ENCODE measurements at places on chromosomes 5 and 9. TPM values are rescaled to one million over a fixed set of nuclear protein-coding genes. Genes with fewer than 3 reads are reported as not detected.

GRCh38 chr5:113022661-113023060 lies 46.1 kb downstream of the DCP2 start:
- DNase-seq, result no peak

DNA sequence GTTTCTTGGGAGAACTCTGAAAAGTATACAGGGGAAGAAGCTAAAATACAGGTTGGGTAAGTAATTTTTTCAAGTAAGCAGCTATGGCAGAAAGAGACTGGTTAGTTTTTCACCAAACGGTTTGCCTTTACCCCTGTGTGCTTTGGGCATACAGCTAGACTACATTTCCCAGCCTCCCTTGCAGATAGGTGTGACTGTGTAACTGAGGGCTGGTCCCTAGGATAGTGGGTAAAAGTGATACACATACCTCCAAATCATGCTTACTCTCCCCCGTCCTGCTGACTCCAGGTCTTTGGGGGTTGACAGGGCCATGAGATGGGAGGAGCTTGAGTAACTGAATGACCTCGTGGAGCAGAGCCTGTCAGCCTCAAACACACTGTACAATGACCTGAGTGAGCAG lies 208.6 kb upstream of the GDNF start:
- no peak for DNase-seq

- DNase-seq, result no peak
These were observed 96.6 kb downstream of the LHX2 start for GRCh38 chr9:124108216-124108615.

- DNase-seq, result no peak
These were observed 1.7 kb downstream of the STC2 start for GRCh38 chr5:173326501-173326960.

GRCh38 chr5:157280927-157281326 lies 15.0 kb downstream of the CYFIP2 start:
- no peak for DNase-seq

SNX18 gene
- 26.3 TPM for total RNA-seq

CTNND2 gene
- 143 TPM for total RNA-seq

OBP2B gene
- not detected for total RNA-seq

DNA sequence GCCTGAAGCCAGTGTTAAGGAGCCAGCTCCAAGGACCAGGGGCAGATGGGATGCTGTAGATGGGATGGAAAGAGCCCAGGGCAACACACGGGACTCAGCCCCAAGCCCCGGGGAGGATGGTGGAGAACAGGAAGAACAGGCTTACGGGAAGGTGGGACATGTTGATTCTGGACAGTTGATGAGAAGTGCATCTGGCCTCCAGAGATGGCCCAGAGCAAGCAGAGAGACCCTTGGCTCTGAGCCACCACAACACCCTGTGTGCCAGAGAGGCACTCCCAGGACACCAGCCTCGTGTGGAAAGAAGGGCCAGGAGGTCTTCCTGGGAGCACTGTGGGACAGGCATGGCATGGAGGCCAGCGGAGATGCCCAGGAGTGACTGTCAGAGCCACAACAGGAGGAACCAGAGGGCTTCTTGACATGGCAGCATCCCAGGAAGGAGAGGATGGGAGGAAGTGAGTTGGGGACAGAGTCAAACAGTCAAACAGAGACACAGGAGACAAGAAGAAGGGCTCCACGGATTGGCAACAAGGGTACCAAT lies 156.3 kb upstream of the MVB12B start:
- DNase-seq, result no peak

DNA sequence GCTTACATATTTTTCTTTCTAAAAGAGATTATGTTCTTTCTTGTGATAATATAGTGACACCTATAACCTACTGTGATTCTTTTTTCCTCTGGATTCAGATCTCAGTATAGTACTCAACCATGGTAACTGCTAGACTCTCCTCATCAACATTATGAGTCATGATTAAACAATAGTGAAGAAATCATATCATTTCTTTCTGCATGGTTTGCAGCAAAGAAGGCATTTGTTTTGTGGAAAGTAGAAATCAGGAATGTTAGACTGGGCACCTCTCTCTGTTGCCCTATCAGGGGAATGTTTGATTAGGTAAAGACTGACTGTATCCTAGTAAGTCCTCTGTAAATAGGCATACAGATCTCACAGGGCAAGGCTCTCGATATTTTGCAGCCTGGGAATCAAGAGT lies 25.6 kb upstream of the SMC2 start:
- DNase-seq, result no peak

DNA sequence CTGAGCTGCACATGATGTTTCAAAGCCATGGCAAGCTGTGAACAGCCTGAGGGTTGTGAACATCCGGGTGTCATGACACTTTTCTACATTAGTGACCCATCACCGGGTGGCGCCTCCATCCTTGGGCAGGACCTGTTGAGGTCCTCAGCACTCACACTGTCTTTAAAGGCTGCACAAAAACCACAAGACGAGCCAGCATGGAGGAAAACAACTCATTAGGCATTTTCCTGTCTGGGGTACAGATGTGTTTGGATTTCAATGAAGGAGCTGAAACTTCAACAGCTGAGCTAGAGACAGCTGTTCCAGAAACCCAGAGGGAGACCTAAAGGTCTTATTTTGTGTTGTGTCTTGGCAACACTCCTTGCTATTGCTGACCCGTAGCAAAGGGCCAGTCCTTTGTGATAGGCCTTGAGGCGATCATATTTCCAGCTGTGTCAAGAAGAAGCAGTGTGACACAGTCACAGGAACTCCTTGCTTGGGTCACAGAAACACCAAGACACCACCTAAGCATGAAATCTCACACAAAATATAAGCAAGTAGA lies 151.8 kb upstream of the VLDLR start:
- no peak for DNase-seq

DNA sequence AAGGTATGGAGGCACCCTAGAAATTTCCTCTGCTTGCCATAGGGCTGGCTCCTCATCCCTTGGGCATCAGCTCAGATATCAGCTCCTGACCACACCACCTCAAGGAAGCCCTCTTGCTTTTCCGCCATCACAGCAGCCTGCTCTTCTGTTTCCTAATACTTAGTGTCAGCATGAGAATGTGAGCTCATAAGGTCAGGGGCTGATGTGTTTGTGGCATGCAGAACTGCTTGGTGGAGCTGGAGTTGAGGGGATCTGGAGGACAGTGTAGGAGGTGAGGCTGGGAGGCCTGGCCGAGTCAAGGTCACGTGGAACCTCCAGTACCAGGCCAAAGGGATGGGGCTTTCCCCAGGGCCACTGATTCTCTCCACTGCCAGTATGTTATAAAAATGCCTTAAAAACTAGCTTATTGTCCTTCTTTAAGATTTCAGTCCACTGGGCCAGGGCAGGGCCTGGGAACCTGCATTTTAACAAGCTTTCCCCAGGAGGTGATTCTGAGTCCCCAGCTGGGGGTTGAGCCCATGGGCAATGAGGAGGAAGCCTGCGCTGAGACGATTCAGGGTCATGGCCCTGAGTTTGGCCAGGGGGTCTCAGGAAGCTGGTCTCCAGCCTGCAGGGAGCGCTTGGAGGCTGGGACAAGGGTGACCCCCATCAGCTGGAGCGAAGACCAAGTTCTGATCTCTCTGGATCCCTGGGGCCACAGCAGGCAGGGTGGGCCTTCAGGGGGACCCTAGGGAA lies 28.6 kb downstream of the DAB2IP start:
- DNase-seq, result no peak

- DNase-seq, result no peak
These were observed 157.2 kb downstream of the MELK start for GRCh38 chr9:36729906-36730305.

GOLGA1 gene
- total RNA-seq, result 20.9 TPM

GRCh38 chr9:130114741-130115140 lies 57.5 kb upstream of the NCS1 start:
- no peak for DNase-seq

GRCh38 chr9:135589596-135590485 lies 28.3 kb downstream of the PAEP start:
- no peak for DNase-seq

- peak; percentile 46 for DNase-seq
These were observed at the start of gene GNG10 for GRCh38 chr9:111661150-111661801. GNG10 (plus strand) TSS chr9:111661605; CDS start chr9:111661635, 30 bp downstream.

DNA sequence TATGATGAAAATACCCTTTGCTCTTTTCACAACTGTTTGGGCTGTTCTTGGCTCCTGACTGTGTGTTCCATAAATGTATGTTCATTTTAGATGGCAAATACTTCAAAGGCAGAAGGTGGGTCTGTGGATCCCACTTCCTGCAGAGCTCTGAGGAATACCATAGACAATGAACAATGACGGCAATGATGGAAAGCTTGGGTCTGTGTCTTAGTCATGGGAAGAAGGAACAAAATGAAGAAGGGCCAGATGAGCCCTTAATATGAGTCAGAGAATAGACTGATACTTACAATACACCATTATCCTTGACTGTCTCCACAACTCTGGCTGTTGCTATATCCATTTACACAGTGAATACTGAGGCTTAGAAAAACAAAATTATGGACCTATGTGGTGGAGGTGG lies 126.0 kb downstream of the SLIT3 start:
- DNase-seq, result no peak

DNA sequence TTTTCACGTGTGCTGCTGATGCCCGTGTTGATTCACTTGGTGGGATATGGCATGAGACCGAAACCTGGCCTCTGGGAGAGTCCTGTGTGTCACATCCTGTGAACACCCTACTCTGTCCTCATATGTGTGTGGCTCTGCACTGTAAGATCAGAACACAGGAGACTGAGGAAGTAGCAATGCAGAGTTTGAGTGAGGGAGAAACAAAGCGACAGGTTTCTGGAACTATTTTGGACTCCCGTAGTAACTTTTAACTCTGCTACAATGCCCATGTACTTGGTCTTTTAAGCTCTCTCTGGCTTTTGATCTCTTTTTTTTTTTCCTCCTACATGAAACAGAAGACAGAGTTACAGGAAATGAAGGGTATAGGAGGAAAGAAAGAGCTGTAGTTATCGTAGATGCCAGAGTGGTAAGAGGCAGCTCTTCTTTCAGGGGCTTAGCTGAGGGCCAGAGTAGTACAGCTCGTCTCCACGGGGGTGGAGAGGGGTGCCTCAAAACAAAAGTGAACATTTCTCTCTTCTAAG lies 26.6 kb downstream of the GRAMD2B start:
- no peak for DNase-seq

DNA sequence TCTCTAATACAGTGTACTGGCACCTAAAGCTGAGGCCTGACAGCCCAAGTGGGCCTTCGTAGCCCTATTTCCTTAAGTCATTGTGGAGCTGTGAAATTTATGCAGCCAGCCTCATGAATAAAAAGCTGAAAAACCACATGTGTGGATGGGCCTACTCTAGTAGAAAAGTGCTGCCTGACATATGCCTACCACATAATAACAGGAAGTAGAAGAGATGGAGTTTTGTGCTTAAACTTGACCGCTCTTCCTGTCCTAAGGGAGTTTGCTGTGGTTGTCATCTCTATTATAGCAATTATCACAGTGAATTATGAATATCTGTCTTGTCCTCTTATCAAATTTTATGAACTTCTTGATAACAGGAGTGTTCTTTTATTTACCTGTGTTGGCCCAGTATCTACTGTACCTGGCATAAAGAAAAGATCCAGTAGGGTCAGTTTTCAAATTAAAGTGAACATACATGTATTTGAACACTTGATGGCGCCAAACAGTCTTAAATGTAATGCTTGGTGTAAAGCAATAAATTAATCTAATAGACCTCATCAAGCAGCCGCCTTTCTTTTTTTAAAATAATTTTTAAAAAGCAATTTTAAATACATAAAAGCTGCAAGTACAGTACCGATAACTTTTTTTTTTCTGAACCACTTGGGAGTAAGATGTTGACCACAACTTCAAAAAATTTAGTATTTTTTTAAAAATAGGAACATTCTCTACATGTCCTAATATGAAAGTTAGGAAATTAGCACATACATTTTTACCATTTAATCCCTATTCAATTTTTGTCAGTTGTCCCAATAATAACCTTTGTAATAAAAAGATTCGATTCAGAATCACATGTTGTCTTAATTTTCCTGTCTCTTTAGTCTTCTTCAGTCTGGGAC lies 51.0 kb downstream of the FKTN start:
- no peak for DNase-seq

GRCh38 chr9:27292659-27293405 lies 4.1 kb downstream of the EQTN start:
- no peak for DNase-seq

DNA sequence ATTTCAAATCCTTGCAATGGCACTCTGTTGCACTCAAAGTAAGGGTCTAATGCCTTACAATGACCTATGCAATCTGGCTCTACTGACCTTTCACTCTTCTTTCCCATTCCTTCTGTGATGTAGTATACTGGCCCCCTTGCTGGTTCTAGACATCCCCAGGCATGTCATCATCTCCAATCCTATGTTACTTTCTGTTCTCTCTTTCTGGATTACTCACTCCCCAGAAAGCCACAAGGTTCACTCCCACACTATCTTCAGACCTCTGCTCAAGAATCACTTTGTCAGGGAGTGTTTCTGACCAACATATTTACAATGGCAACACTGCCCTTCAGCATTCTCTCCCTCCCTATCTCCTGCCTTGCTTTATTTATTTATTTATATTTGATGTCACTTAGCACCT lies 802.2 kb upstream of the WWC1 start:
- DNase-seq, result no peak

DNA sequence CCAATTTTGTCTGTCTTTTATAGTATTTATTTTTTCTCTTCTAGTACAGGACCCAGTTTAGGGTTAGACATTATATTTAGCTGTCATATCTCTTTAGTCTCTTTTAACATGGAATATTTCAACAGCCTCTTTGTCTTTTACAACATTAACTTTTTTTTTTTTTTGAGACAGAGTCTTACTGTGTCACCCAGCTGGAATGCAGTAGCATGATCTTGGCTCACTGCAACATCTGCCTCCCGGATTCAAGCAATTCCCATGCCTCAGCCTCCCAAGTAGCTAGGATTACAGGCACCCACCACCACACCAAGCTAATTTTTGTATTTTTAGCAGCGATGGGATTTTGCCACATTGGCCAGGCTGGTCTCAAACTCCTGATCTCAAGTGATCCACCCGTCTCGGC lies 90.1 kb downstream of the ADAMTS6 start:
- no peak for DNase-seq

- DNase-seq, result no peak
These were observed 9.9 kb downstream of the TMEM232 start for GRCh38 chr5:110716247-110717245.

KCNV2 gene
- total RNA-seq, result not detected

GNAQ gene
- total RNA-seq, result 64.9 TPM

SLC25A2 gene
- 1.1 TPM for total RNA-seq

DNA sequence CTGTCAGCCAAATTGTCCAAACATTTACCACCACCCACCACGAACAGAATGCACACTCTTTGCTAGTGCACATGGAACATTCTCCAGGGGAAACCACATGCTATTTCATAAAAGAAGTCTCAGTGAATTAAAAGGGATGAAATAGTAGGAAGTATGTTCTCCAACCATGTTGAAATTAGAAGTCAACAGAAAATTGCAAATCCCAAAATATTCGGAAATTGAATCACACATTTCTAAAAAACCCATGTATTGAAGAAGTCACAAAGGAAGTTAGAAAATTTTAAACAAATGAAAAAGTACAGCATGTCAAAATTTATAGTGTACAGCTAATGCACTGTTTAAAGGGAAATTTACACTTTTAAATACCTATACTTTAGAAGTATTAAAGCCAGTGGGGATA lies 50.8 kb downstream of the TGFBR1 start:
- DNase-seq, result no peak
